ENCODE measurements at places on chromosomes 12 and 14. TPM values are rescaled to one million over a fixed set of nuclear protein-coding genes. Genes with fewer than 3 reads are reported as not detected.

- DNase-seq, result peak; percentile 62
These were observed 115.1 kb downstream of the TTC7B start for GRCh38 chr14:90700933-90701776.

DNA sequence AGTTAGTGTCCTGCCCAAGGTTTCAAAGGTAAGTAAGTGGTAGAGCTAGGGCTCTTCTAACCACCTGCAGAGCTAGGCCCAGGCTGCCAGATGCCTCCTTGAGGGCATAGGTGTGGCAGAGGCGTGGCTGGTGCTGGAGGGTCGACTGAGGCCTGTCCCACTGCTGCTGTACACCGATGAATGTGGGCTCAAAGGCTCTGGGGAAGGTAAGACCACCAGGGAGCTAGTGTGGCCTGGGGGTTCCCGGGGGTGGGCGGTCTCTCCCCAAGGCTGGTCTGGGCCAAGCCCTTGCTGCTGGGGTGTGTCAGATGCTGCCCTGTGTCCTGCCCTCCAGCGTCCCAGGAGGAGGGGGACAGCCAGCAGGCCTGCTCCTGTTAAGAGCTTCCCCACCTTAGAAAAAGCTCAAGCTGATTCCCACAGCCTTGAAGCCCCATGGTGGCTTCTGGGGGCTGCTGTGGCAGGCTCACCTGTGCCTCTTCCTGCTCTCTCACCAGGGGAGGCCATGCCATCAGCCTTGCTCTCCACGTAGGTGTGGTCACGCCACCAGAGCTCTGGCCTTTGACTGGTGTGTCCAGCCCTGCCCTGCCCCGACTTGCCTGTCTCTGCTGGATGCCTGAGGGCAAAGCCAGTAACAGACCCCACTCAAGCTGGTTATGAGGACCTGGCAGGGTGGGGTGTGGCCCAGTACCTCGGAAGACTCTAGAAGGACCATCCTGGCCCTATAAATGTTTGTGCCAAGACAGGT lies 36.8 kb downstream of the SH2B3 start:
- no peak for DNase-seq

CLBA1 gene
- total RNA-seq, result 17.3 TPM

MMP14 gene
- total RNA-seq, result 172 TPM

- no peak for DNase-seq
These were observed 5.4 kb downstream of the KCNH5 start for GRCh38 chr14:63039866-63040265.

C3AR1 gene
- total RNA-seq, result 4.6 TPM

GRCh38 chr12:62732861-62733427 lies 202.0 kb downstream of the PPM1H start:
- DNase-seq, result no peak

- DNase-seq, result no peak
These were observed 229.2 kb upstream of the PLEKHG7 start for GRCh38 chr12:92473564-92473963.

DNA sequence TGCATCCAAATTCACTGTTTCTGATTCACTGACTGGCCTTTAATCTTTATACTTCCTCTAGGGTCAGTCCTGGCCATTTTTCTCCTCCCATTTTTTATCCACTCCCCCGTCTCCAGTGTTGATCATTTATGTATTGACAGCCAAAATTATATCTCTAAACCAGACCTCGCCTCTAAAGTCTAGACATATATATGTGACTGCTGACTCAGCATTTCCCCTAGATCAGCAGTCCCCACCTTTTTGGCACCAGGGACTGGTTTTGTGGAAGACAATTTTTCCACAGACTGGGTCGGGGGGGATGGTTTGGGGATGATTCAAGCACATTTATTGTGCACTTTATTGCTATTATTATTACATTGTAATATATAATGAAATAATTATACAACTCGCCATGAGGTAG lies 88.3 kb upstream of the DAAM1 start:
- DNase-seq, result no peak

IFI27L2 gene
- total RNA-seq, result 29.1 TPM

- DNase-seq, result no peak
These were observed 161.2 kb downstream of the NTF3 start for GRCh38 chr12:5593086-5593485.

- peak; percentile 62 for DNase-seq
These were observed 12.2 kb upstream of the CATSPERB start for GRCh38 chr14:91744068-91744480.

DNA sequence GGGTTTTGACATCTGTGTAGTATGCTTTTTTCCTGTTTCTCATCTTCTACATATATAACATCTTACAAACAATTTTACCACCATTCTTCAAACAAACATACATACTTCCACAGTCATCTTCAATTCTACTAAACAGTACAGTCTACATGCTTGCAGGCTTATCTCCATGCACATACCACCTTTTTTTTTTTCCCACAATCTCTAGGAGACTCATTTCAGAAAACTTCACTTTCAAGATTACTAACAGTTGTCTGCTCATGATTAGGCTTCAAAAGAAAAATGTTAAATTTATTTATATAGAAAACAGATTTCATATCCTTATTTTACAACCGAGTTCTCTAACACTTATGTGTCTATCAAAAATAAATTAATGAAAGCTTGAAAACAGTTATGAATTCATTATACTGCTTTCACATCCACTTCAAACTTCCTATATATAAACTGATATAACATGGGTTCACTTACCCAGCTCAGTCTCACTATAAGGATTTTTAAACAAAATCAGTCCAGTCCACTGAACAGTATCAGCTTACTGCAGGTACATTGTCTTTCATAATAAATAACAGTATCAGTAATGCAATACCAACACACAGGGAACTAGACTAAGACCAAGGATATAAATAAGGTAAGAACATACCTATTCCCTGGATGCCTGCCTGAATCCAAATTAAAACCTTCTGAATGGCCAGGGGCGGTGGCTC lies 42.5 kb downstream of the LRP6 start:
- no peak for DNase-seq

DNA sequence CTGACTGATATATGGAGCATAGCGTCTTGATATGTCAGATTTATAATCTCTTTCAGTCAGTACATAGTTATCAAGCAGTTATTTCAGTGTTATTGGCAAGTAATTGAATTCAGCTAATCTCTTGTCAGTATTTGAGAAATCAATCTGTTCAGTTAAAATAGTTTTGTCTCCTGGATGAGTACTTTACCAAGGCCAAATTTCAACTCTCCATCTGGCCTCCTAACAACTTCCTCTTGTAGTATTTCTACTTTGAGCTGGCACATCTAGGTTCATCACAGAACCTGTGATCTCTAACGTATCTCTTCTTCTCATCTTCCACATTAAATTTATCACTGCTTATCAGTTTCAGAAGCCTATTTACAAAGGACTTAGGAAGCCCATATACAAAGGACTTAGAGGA lies 690.5 kb downstream of the C12orf50 start:
- no peak for DNase-seq

NOS1 gene
- 0.10 TPM for total RNA-seq

DNA sequence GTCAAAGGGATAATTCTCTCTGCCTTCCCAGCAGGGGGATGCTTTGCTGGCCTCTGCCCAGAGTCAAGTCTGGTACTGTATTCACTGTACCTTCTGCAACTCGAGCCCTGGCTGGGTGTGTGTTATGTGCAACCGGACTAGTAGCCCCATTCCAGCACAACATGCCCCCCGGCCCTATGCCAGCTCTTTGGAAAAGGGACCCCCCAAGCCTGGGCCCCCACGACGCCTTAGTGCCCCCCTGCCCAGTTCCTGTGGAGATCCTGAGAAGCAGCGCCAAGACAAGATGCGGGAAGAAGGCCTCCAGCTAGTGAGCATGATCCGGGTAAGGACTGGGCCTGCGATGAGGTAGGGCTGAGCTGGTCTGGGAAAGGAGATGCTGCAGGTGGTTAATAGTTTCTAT lies 3.3 kb downstream of the RNF31 start:
- DNase-seq, result no peak

LRFN5 gene
- total RNA-seq, result 12.6 TPM

DNA sequence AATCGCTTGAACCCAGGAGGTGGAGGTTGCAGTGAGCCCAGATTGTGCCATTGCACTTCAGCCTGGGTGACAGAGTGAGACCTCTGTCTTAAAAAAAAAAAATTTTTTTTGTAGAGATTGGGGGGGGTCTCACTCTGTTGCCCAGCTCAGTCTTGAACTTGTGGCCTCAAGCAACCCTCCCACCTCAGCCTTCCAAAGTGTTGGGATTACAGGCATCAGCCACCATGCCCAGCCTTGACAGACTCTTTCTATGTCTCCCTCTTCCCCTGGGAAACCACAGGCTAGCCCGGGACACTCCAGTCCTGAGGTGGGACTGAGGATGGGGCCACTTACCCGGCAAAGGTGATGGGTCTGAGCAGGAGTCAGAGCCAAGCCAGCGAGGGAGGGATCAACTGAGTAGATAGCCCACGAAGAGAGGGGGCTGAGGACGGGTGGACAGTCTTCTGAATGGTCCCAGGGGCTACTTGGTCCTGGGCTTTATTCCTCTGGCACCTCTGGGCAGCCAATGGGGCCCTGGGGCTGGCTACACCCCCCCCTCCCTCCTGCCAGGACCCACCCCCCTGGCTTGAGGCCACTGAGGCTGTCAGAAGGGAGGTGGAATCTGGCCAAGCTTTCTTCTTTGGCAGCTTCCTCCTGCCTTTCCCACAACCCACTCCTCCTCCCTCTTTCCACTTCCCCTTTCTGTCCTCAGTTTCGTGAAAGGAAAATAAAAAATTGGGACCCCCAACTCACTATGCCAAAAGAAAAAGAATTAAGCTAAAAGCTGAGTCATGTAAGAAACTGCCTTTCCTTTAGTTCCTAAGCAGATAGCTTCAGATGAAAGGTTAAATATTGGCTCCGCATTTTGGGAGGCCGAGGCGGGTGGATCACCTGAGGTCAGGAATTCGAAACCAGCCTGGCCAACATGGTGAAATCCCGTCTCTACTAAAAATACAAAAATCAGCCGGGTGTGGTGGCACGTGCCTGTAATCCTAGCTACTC lies at the start of gene SDS:
TSS of gene SDS (minus strand) at position 453 of the 981 bp plus-strand sequence. CDS start 4,179 bp downstream, outside the sequence.
- DNase-seq, result no peak
